Activated T-cell treated with anti-CD3 and anti-CD28 coated beads for 1 hour (primary cell): ENCODE measurements at places on chromosomes 11 and 22.

GRCh38 chr11:7032692-7033091 lies 12.4 kb downstream of the NLRP14 start:
- DNase-seq, result no peak

GRCh38 chr11:12727563-12728211 lies 53.5 kb downstream of the TEAD1 start:
- DNase-seq, result no peak

DNA sequence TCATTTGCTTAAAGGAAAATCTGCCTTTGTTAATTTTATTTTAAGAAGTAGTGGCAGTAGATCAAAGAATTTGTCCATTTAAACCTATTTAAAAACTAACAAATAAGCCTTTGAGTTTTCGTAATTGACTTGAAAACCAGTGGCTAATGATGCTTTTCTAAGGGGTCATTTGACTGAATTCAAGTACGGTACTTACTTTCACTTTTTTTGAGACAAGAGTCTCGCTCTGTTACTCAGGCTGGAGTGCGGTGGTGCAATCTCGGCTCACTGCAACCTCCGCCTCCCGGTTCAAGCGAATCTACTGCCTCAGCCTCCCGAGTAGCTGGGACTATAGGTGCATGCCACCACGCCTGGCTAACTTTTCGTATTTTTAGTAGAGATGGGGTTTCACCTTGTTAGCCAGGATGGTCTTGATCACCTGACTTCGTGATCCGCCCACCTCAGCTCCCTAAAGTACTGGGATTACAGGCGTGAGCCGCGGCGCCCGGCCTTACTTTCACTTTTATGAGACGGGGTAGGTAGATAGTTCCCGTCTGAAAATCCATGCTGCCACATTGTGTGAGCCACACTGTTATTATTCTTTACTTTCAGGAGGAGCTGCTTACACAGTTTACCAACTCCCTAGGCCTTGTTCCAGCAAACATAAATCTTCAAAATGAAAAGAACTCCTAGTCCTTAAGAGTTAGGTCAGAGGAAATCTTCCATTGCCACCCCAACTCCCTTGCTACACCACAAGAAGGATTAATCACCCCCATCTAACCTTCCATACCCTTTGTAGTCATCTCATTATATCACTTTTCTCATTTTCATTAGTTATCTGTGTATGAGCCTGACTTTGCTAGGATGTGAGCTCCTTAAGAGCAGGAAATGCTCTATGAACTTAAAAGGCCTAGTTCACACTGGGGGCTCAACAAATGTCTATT lies 926.6 kb upstream of the CCDC90B start:
- no peak for DNase-seq

DNA sequence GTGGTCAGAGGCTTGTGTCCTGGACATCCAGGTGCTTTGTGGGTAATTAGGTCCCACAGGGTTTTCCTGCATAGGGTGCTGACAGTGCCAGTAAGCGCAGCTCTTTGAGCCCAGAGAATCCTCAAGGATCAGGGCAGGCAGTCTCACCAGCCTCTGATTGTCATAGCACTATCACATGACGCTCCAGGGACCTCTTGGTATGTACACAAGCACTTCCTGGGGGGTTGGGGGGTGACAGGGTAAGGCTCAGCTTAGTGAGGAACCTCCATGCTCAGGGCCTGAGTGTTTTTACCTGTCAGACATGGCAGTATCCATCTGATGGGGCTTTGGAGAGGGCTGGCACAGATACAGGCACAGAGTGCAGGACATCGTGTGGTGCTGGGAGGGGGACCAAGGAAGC lies 27.9 kb upstream of the SUSD2 start:
- DNase-seq, result peak; percentile 39

DNA sequence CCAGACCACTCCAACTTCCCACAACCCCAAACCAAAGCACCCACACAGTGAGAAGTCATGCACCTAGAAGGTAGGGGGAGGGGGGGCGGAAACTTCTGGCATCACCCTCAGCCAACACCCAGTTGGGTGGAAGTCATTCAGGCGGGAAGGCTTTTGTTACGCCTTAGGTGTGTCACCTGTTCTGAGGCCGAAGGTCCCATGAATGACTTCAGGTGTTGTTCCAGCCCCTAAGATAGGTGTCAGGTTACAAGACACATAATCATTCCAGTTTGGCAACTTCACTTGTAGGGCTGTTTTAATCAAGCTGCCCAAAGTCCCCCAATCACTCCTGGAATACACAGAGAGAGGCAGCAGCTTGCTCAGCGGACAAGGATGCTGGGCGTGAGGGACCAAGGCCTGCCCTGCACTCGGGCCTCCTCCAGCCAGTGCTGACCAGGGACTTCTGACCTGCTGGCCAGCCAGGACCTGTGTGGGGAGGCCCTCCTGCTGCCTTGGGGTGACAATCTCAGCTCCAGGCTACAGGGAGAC lies at the start of gene TMPRSS4:
TSS of gene TMPRSS4 (plus strand) at position 325 of the 528 bp plus-strand sequence. CDS start 225 bp downstream, outside the sequence.
- DNase-seq, result no peak

GRCh38 chr22:26546282-26546681 lies 34.0 kb upstream of the TFIP11 start:
- DNase-seq, result no peak

DNA sequence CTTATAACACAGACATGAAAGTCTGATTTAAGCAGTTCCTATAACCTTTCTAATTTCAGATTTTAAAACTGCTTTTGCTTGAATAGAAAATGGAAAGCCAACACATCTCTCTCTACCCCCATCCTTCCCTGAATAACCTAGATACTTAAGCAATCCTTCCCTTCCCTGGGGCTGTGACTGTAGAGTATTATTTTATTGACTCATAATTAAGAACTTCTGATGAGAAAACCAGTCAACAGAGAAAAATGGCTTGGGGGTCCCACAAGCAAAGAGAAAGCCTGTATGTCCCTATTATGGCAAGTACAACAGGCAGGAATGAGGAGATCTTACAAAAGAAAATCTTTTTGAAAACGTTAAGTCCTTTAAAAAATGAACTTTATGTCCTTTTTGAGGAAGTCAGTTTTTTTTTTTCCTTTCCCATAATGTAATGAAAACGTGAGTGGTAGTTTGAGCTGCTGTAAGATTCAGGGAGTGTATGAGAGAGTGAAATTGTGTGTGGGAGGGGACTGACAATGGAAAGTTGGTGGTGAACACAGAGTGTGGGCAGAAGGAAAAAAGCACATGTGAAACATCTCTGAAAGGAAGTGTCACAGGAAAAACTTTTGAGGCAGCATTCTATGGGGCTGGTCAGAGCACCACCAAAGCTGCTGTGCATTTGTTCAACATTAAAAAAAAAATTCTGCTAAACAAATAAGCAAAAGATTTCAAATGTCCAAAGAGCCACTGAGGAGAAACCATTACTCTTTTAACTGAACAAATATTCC lies 154.6 kb downstream of the MAML2 start:
- no peak for DNase-seq

DNA sequence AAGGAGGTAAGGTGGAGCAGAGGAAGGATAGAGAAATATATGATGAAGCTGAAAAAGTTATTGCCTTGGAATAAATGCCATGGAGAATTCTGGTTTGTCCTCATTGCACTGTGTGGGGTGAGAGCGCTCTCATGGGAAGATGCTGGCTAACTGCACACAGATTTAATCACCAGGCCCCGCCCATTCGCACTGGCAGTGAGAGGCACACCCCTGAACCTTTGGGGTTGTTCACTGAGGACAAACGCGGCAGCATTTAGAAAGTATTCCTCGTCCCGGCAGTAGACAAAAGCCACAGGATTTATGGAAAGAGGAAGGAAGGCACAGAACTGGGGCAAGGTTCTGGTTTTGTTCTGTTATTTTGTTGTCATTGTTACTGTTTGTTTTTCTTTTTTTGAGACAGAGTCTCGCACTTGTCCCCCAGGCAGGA lies 70.2 kb downstream of the MED15 start:
- no peak for DNase-seq

DNA sequence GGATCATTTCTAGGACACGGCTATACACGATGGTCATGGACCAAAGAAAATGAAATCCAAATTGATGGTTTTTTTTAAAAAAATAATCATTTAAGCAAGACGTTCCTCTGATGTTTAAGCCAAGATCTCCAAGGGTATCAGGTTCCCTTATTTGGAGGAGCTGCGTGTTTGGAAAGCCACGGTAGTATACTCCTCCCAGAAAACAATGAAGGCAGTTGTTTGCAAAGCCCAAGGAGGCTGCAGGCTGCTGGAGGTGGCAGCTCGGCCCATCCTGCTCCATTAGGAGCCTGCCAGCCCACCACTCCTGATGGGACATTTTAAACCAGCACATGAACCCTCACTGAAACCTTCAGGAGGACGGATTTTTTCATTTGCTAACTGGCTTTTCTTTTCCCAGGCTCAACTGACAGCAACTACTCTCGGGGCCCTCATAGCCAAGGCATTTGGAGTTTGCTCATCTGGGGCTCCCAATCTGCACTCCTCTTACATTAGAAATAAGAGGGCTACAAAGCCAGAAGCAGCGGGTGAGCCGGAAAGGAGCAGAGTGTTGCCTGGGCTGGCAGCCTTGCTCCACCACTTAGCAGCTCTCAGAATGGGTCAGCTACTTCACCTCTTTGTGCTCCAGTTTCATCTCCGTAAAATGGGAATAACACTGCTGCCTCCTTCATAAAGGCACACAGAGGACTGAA lies 58.4 kb downstream of the ABTB2 start:
- DNase-seq, result no peak

DNA sequence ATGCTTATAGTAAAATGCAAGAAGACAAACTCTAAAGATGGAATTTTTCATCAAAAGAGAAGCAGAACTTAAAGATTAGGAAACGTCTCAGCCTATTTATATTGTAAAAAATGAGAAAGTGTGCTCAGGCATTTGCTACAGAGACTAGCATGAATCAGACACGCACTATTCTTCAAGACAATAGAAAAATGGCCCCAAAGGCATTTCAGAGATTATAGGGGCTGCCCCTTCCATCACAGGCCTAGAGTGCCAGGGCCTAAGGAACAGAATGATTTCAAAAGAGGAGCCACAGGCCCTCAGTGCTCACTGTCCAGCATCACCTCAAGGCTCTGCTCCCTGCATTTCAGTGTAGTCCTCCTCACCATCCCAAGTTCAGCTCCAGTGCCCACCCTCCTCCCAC lies 27.5 kb downstream of the TNKS1BP1 start:
- DNase-seq, result no peak

DNA sequence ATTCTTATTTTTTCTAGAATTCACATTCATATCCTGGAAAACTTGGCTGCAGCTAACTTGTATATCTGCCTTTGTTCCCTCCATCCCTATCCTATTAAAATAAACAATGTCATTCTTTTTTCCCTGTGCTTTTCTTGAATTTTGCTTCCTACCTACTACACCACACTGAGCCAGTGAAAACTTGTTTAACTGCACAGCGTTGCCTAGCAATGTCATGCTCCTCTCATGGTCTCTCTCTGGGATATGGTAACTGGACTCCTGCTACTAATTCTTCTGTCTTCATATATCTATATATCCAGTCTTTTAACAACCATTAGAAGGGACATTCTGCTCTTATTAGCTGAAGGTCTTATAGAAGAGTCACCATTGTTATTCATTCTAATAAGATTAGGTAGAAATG lies 434.4 kb downstream of the METTL15 start:
- DNase-seq, result no peak
